ENCODE measurements at places on chromosomes 5 and 9.
A peak's percentile ranks its signal among the peaks of the same experiment; 100 is the strongest.

- no peak for DNase-seq
These were observed 161.3 kb downstream of the YIPF5 start for GRCh38 chr5:144009116-144009515.

- peak; percentile 53 for DNase-seq
These were observed 65.9 kb downstream of the HABP4 start for GRCh38 chr9:96515621-96516470.

DNA sequence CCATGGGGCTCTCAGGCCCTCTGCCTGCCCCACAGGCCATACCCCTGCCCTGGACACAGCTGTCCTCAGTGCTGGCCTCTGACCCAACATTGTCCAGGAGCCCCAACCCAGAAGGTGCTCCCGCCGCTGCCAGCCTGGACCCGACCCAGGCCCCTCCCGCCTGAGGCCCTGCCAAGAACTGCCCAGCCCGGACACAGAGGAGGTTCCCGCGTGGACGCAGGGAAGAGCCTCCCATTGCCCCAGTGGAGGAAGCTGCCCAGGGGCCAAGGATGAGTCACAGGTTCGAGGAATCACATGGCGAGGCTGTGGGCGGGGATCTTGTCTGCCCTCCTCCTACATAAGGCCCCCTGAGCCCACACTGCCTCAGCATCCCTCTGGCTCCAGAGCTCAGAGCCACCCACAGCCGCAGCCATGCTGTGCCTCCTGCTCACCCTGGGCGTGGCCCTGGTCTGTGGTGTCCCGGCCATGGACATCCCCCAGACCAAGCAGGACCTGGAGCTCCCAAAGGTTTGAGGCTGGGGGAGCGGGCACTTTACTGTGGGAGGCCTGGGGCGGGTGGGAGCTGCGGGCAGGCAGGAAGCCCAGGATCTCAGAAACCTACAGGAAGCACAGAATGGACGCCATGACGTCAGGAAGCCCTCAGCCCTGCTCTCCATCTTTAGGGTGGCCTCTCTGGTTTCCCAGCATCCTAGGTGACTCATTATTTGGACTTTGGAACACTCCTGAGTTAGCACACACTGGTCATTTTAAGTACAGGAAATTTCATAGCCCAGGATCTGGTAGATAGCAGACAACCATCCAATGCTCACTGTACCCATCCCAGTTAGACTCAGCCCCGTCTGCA, at the start of gene PAEP:
PAEP (plus strand) TSS at position 366 of the 844 bp plus-strand sequence.
- no peak for DNase-seq

DNA sequence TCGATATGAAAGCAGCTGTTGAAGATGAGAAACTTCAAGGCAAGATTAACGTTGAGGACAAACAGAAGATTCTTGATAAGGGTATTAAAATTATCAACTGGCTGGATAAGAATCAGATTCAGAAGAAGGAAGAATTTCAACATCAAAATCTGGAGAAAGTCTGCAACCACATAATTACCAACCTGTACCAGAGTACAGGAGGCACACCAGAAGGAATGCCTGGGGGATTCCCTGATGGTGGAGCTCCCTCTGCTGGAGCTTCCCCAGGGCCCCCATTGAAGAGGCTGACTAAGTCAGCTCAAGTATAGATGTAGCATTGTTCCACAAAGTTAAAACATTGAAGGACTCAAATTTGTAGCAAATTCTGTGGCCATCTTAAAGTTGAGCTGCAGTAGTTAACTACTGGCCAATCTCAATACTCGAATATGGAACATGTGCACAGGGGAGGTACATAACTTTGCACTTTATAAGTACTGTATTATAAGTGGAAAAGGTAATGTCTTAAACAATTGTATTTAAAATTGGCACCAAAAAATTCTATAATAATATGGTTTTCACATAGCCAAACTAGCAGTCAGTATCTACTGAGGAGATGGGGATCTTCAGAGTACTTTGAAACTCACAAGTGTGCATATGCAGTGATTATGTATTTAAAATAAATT, 237.5 kb downstream of the CHSY3 start:
- DNase-seq: peak; percentile 66

- peak; percentile 3 for DNase-seq
These were observed 284.1 kb downstream of the HCN1 start for GRCh38 chr5:45411971-45412612.
